ENCODE measurements at places on chromosomes 3 and 15.

- no peak for DNase-seq
Measured at GRCh38 chr15:65818927-65819562, 27.0 kb upstream of the DENND4A start.

GRCh38 chr15:68733666-68734065 lies 87.0 kb downstream of the ANP32A start:
- no peak for DNase-seq

DNA sequence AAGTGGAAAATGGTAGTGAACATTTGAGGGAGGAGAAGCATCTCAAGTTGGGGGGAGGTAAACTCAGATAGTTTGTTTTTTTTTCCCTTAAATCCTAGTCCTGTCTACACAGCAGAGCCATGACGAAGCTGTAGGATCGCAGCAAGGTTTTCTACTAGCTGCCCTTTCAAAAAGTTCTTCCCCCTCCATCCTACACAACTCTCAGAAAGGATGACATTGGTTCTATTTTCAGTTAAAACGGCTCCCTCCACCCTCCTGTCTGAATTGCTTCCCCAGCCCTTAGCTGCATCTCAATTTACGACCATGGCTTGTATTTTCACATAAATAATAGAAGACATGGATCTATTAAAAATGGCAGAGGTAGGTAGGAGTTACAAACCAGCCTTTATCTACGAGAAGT lies 2.2 kb downstream of the HOMER2 start:
- no peak for DNase-seq

DNA sequence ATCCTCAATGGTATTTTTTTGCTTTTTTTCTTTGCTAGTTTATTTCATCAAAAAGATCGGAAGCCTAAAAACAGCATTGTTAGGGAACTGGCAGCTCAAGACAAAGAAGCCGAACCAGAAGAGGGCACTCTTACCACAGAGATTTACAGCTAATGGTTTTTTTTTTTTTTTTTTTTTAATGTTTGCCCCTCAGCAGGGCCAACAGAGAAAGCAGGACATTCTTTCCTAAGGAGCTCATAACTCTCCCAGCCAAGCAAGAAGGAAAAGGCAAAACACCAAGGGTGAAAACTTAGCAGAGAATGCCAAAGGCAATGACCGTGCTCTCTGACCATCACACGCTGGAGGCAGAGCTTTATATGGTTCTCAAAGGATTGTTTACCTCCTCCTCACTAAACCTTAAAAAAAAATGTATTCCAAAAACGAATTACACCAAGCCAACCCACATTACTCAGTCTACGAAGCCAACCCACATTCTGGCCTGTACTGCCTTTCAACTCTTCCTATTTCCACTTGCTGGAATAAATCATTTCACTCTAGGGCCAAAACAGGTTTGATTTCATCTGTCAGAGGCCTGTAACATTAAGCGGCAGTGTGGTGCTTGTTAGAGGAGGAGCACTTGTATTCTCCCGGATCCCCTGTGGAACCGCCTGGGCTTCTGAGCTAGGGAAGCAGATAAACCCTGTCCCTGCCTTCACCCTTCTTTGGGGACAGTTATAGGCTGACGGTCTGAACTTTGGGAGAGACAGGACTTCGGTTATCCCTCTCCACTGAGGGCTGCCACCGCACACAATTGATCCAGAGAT lies 35.6 kb upstream of the GYG1 start:
- peak; percentile 12 for DNase-seq

- DNase-seq = no peak
Measured at GRCh38 chr3:136404056-136404455, 153.9 kb downstream of the PCCB start.

GRCh38 chr3:145557405-145557804 lies 603.6 kb downstream of the PLOD2 start:
- DNase-seq = no peak

DNA sequence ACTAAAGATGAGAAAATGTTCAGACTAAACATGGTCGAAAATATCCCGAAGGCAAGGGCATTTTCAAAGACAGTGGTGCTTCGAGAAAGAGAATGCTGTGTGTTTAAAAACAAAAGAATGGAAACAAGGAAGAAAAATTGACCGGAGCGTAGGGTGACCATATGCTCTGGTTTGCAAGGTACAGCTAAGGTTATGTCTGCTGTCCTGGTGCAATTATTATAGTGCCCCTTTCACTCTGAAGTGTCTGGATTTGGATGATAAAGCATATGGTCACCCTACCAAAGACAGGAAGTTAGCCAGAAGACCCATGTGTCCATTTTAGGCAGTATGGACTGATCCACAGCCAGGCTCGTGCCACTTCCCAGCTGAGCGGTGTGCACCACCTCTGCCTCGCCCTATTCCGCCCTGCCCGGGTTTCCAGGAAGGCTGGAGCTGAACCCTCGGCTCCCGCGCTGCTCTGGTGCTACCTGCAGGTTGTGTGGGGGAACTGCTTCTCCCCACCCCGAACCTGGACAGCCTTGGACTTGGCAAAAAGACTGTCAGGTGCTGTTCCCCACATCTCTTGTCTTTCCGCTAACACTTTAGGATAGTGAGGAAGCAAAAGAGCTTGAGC lies 25.2 kb downstream of the GOLGA6D start:
- DNase-seq = no peak

Measured in activated CD4-positive, alpha-beta T cell treated with anti-CD3 and anti-CD28 coated beads for 4 hours (primary cell).